Left cardiac atrium (tissue), 4 donors: ENCODE measurements at places on chromosomes 5 and 9. TPM values are rescaled to one million over a fixed set of nuclear protein-coding genes. Genes with fewer than 3 reads are reported as not detected.

DNA sequence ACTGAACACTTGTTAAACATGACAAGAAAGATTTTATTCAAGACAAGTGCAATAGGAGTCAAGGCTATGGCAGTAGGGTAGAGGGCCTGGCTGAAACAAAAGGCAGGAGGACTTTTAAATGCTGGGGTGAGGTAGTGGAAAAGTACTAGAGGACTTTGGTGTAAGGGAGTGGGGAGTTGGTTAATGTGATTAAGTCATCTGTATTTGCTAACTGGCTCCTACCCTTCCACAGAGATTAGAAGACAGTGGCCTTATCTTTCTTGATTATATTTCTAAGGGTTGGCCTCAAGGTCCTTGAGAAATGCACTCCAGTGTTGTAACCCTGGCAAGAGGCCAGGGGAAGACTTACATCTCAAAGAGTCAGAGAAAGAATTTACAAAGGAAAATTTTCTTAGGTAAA is 160.2 kb upstream of the FTMT start:
- no peak for DNase-seq

DNA sequence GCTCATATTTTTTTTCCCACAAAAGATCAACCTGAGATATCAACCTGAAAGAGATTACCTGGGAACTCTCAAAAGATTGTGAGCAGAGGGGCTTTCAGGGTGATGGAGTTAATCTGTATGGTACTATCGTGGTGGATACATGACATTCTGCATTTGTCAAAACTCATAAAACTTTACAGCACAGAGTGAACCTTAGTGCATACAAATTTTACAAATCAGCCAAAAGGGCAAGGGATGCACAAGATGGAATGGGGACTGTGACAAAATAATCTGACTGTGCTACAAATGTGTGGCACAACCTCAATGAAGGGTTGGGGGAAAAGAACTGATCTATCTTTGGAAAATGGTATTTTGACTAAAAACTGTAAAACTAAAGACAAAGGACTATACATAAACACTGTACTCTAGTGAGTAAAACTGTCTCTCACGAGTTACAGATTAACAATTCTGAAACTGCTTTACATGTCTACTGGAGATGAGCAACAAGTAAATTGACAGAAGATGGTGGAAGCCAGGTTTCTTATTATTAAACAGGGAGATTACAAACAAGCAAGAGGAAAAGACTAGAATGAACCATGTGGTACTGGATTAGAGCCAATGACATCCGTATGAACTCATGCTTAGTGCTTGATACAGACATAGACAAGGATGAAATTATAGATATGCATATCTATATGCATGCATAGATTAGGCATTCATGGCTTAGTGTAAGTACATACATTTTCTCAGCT is 24.8 kb upstream of the RLN1 start:
- DNase-seq = no peak

GRCh38 chr5:161544350-161544765 is 2.2 kb downstream of the GABRB2 start:
- peak; percentile 27 for DNase-seq

DNA sequence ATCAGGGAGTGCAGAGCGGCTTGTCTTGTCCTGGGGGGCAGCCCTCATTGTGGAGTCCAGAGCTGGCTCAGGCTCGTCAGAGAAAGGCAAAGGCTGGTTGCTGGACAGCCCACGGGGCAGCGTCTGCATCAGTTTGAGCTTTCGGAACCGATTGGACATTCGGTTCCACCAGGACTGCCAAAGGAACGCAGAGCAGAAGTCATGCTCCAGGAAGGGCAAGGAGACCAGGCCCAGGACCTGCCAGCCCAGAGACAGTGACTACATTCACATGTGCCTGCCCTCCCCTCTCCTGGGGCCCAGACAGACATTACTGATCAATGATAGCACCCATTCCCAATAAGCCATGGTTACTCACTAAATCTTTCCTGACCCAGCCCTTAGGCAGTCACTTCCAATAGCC is 18.1 kb downstream of the ANKS6 start:
- no peak for DNase-seq

DNA sequence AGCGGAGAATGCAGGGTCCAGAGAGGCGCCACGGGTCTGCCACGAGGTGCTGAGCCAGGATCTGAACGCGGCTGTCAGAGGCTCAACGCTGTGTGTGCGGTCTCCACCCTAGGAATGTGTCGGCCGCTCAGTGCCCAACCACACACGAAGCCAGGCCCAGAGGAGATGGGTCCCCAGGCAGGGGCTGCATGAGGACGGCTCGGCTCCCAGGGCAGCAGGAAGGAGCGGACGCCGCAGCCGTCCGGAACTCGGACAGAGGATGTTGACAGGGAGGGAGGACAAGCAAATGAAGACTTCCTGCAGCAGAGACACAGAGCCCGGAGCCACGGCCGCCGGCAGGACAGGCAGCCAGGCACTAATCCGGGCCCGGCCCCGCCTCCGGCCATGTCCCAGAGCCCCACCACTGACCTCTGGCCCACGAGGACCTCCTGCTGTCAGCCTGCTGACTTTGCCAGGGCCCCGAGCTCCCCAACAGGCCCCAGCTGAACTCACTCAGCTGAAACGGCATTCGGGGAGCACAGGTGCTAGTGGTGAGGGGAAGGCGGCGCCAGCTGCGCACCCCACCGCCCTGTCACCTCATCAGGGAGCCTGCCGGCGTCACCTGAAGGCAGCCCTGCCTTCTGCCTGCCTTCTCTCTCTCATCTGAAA is 12.7 kb downstream of the VAV2 start:
- peak; percentile 61 for DNase-seq

- DNase-seq = no peak
These were observed 36.7 kb upstream of the CCDC112 start for GRCh38 chr5:115333164-115333563.

DNA sequence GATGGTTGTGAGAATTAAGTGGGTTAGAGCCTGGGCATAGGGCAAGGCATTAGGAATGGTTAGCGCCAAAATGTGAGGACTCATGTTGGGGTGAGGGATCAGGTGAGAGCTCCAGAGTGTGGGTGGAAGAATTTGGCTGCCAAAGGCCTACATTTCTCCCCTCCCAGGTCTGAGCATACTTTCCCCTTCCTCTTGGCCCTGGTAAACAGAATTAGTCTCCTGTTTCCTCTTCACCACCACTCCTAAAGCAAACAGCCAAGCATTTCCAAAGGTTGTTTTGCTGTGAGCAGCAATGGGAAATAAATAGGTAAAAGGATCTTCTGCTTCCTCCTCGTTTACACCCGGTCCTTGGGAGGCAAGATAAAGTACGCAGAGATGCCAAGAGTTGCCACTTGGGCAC is 132.5 kb downstream of the ZSWIM6 start:
- no peak for DNase-seq

DNA sequence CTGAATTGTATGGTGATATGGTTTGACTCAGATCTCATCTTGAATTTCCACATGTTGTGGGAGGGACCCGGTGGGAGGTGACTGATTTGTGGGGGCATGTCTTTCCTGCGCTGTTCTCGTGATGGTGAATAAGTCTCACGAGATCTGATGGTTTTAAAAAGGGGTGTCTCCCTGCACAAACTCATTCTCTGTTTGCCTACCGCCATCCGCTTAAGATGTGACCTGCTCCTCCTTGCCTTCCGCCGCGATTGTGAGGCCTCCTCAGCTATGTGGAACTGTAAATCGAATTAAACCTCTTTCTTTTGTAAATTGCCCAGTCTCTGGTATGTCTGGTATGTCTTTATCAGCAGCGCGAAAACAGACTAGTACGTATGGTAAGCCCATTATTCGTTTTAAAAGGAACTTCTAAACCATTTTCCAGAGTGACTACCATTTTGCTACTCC is 48.7 kb downstream of the SLC36A1 start:
- DNase-seq = no peak

GRCh38 chr9:137575364-137575715 is 3.4 kb downstream of the DPH7 start:
- no peak for DNase-seq

GRCh38 chr9:107547303-107547702 is 57.7 kb upstream of the KLF4 start:
- DNase-seq = no peak

- DNase-seq = no peak
These were observed 360.0 kb downstream of the BRINP1 start for GRCh38 chr9:119009249-119009648.

GRCh38 chr5:168802337-168802736 is 223.2 kb upstream of the PANK3 start:
- DNase-seq = no peak

DNA sequence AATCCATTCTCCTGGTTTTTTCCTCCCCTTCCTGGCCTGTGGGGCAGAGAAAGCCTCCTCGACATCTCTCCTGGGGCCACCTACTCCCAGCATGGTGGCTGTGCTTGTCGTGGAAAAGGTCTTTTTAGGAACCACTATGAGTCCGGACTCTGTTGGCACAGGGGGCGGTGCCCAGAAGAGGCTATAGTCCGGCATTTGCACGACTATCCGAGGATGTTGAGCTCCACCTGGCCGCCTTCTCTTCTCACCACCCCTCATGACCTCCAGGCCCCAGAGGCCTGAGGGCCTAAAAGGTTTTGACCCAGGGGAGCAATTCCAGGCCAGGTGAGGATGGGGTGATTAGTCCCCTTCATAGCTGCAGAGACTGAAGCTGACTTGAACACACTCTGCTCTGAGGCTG is 14.1 kb downstream of the CSF2 start:
- no peak for DNase-seq

- DNase-seq = peak; percentile 33
These were observed 79.4 kb upstream of the CCDC112 start for GRCh38 chr5:115375893-115376292.

- no peak for DNase-seq
These were observed 255.3 kb downstream of the ICE1 start for GRCh38 chr5:5677738-5678137.

- no peak for DNase-seq
These were observed 328.2 kb upstream of the ZNF462 start for GRCh38 chr9:106534800-106535199.

PCDHGA3 gene
- total RNA-seq = 5.8 TPM

SLC25A2 gene
- total RNA-seq = not detected

REEP2 gene
- total RNA-seq = 15.6 TPM

TAF11L7 gene
- not detected for total RNA-seq

GDNF gene
- 0.18 TPM for total RNA-seq

BTNL8 gene
- 0.21 TPM for total RNA-seq

IL4 gene
- total RNA-seq = not detected

TNFSF15 gene
- 0.03 TPM for total RNA-seq

TLX3 gene
- not detected for total RNA-seq

PROB1 gene
- total RNA-seq = 21.7 TPM

QRFP gene
- total RNA-seq = not detected

LHX6 gene
- 6.1 TPM for total RNA-seq

CCDC183 gene
- 1.6 TPM for total RNA-seq

MED10 gene
- 24.5 TPM for total RNA-seq

TBC1D9B gene
- total RNA-seq = 53.5 TPM
